ENCODE measurements at places on chromosomes 16 and 17.
A peak's percentile ranks its signal among the peaks of the same experiment; 100 is the strongest.

DNA sequence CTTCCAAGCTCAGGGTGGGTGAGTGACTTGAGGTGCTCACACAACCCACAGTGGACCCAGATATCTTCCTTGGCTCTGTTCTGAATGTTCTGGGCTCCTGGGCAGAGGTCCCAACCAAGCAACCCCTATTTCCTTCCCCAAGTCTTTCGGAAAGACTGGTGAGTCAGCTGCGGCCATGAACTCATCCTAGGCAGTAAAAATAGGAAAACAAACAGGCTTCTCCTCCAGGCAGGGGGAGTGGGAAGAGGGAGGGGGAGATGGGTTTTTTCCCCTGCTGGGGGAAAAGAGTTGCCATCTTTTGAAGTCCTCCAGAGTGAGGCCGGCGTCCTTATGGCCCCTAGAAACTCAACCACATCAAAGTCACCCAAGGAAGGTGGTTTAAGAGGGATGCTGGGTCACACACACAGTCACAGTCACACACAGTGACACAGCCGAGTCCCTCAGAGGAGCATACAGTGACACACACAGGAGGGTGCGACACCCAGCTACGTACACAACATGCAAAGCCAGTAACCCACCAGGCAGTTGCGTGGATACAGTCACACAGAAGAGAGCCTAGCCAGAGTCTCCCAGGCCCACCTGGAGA, 16.0 kb upstream of the DLX4 start:
- no peak for DNase-seq

GRCh38 chr17:11852912-11853311, 144.4 kb downstream of the ZNF18 start:
- DNase-seq = no peak

DNA sequence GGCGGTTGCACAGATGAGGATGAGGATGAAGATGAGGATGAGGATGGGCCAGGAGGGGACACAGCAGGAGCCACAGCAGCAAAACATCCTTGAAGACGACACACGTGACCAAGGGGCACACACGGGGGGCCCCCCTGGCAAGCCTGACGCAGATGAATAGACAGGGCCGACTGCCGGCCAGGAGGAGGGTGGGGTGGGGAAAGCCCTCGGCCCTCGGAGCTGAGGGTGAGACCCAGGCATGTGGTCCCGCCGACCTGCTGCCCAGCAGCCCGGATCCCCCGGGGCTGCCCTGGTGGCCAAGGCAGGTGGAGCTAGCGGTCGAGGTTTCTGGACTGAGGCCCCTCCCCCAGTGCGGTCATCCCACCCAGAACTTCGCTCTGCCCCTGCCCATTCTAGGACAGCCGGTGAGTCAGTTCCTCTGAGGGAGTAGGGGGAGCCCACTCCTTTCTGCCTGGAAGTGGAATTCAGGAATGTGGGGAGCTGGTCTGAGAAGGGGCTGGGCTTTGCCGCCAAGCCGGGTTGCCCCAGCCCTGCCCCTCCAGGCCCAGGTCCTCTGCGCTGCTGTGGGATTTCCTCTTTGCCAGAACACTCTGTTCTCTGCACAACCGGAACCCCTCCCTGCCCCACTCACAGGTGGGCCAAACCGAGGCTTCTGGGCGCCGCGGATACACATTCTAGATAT, 9.9 kb downstream of the CYGB start:
- peak; percentile 76 for DNase-seq

DNA sequence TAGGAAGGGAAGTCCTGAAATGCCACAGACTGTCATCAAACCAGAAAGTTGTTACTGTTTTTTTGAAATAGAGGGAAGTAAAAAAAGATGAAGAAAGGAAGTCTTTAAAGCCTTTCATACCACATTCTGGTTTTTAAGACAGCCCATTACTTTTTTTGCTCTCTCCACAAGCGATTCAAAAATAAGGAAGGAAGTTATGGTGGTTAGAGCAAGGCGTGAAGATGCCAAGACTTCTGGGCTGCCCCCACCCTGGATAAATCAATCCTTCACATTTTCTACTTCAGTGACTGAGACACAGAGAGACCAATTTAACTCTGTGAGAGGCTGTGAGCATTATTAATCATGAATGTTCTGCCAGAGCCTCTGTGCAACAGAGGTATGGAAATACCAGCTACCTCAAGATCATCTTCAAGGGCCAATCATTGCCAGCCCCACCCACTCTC, 82.3 kb upstream of the BCAR1 start:
- DNase-seq = no peak

DNA sequence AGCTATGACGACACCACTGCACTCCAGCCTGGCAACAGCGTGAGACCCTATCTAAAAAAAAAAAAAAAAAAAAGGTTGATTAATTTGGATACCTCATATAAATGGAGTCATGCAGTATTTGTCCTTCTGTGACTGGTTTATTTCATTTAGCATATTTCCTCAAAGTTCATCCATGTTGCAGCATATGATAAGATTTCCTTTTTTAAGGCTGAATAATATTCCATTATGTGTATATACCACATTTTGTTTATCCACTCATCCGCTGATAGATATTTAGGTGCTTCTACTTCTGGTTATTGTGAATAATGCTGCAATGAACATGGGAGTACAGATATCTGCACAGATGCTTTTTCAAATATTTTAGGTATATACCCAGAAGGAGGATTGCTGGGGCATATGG, 43.3 kb upstream of the TMC5 start:
- no peak for DNase-seq
